ENCODE measurements at places on chromosomes 4 and X.

DNA sequence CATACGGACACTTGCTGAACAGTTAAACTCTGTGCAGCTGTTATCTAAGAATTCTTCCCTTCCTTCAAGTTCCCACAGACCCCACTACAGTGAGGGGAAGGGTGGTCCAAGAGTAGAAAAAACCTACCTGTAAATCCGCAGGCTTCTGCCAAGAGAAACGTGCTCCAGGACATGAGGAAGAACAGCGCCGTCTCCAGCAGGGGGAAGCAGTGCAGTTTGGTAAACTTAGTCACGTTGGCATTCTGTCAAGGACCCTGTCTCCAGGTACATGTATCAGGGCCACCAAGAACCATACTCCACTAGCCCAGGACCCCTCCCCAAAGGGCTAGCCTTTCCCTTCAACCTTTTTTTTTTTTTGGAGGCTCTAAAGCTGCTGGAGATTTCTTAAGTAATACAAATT, 79.9 kb downstream of the CHST7 start:
- DNase-seq, result no peak

- DNase-seq, result peak; percentile 28
Observed at GRCh38 chr4:145278341-145279121, 98.1 kb upstream of the OTUD4 start.

DNA sequence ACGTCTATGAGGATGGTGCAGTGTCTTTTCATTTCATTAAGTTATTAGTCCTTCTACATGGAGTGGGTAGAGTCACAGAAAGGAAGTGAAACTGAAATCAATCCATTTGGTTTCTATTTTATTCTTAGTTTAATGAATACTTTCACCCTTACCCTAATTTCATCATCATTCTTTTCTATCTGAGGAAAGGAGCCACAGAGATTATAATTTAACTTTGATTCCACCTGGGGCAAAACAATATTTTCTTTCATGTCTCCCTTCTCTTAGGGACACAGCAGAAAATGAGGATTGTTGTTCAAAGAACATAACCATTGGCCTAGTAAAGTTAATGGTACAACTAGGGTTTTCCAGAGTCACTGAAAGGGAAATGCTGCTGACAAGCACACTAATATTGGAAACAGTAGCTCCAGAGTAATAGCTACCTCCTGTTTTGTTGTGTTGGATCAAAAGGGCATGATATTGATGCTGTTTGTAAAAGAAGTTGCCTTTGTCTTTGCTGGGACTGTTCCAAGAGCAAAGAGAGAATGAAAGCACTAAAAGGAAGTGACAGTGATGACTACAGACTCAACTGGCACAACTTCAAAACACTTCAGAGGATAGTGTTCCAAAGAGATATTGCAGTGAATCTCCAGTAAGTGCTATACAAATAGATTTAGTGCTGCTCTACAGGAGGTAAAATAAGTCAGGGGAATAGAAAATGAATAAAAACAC, 247.1 kb upstream of the PITX2 start:
- peak; percentile 24 for DNase-seq

DNA sequence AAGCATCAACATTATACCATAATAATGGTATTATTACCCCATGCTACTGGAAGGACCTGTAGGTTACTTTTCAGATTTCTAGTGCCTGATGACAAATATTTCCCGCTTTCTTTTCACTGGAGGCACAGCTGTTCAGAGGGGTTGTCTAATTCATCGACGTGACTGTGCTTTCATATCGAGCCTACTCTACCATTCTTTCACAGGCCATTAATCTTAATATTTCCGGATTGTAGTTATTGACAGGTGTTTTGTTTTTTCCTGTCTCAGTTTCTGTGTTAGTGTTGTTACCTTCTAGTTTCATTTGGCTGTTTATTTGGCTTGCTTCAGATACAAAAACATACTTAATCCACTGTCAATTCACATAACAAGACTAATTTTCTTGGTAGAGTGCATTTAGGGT, 330.9 kb downstream of the SPOCK3 start:
- no peak for DNase-seq

- no peak for DNase-seq
Observed at GRCh38 chrX:13043938-13044337, 482 bp downstream of the FAM9C start.
